T47D (cell line): ENCODE measurements at places on chromosomes 1 and 21.

GRCh38 chr1:247007511-247008405 lies at the start of gene ZNF695:
Gene ZNF695 (minus strand): TSS chr1:247008057. CDS start chr1:247007908, 149 bp downstream.
- DNase-seq = peak; percentile 99

- no peak for DNase-seq
Measured at GRCh38 chr1:54024358-54024757, 6.4 kb upstream of the LDLRAD1 start.

DNA sequence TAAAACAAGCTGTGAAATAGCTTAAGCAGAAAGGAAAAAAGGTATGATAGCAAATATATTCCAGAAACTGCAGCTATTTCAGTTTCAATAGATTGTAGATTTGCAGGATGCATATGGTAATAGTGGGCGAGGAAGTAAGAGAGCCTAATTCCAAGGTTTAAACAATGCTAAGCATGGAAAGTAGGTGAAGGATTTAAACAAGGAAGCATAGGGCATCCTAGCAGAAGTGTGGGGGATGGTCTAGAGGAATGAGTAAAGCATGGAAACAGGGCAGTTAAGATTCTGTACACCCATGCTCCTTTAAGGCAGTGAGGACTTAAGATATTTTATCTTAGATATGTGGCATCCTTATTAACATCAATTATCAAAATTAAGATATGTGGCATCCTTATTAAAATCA lies 2.6 kb downstream of the IVNS1ABP start:
- no peak for DNase-seq

DNA sequence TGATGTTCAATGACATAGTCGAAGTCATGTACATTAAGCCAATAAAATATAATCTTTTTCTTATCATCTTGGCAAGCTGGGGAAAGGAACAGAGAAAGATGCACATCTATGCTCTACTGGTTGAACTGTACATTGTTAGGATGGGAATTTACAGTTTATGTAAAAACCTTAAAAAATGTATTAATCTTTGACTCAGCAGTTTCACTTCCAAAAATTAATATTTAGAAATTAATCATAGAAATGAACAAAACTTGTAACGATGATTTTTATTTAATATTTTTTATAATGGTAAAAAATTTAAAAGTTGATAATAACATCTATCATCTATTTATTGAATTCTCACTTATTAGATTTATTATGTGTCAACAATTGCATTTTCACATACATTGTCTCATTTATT lies 5.7 kb upstream of the C1orf141 start:
- no peak for DNase-seq

DNA sequence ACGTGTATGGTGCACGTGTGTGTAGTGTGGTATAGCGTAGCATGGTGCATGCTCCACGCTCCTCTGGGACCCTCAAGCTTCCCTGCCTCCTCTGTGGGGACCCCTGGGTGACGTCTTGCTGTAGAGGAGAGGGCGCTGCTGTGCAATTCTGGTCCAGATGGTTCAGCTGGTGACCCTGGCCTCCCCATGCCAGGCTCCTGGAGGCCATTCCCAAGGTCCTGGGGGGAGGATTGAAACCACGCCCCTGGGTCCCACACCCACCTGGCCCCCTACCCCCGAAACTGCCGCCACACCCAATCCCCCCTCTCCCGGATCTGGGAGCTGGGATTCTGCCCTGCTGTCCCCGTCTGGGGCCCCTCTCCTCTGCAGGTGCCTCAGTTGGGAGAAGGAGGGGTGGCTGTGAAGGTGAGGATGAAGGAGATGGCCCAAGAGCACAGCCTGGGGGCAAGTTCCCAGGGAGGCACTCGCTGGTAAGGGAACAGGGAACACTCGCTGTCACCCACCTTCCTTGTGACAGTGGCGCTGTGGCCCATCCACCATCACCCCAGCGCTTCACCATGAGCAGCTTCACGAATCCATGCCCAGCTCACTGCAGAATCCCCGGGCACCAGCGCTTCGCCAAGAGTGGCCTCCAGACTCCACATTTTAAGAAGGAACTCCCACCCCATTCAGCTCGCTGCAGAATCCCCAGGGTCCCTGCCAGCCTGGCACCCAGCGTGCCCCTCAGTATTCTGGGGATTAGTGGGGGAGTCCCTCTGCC lies 38.0 kb downstream of the WDR4 start:
- no peak for DNase-seq

- DNase-seq = no peak
Measured at GRCh38 chr1:26915204-26915842, 1.5 kb upstream of the NR0B2 start.
